ENCODE measurements at places on chromosomes 11 and 22.
A peak's percentile ranks its signal among the peaks of the same experiment; 100 is the strongest.

- H3K27me3 ChIP-seq = no peaks in the 10 kb centered on the region
- no peak for DNase-seq
- H3K4me3 ChIP-seq = no peak overlapping the region
- no peaks in the 10 kb centered on the region for H3K36me3 ChIP-seq
- no peak overlapping the region for H3K27ac ChIP-seq
- H3K4me1 ChIP-seq = no peaks in the 10 kb centered on the region
Measured at GRCh38 chr22:27347951-27348350, 453.6 kb downstream of the MN1 start.

- no peak overlapping the region for H3K4me3 ChIP-seq
- no peak overlapping the region for H3K27ac ChIP-seq
- H3K36me3 ChIP-seq = no peaks in the 10 kb centered on the region
- no peaks in the 10 kb centered on the region for H3K27me3 ChIP-seq
- no peak for DNase-seq
- H3K4me1 ChIP-seq = no peaks in the 10 kb centered on the region
Measured at GRCh38 chr22:17957204-17957603, 67.2 kb downstream of the MICAL3 start.

- no peak overlapping the region for H3K27ac ChIP-seq
- H3K4me3 ChIP-seq = no peak overlapping the region
- DNase-seq = no peak
- H3K36me3 ChIP-seq = no peaks in the 10 kb centered on the region
Measured at GRCh38 chr11:4181782-4182721, 87.5 kb downstream of the RRM1 start.

DNA sequence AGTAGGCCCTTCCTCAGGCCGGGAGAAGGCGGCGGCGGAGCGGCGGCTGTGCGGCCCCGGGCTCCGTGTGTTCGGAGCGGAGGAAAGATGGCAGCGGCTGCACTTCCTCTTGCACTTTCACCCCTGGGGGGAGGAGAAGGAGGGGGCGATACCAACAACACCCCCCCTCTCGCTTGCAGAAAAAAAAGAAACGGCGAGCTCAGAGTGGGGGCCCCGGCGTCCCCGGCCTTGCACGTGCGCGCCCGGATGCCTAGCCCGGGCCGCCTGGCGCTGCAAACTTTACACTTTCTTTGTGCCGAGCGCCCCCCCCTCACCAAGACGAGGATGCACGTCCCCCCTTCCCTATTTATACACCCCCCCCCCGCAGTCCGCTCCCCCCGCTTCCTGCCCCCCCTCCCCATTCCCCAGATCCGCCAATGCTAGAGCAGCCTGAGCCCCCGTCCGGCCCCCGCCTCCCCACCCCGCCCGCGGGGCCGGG, at the start of gene PATZ1:
TSS of gene PATZ1 (minus strand) at position 92 of the 478 bp plus-strand sequence. CDS start 744 bp downstream, outside the sequence.
- H3K36me3 ChIP-seq = no peaks in the 10 kb centered on the region
- no peaks in the 10 kb centered on the region for H3K27me3 ChIP-seq
- H3K27ac ChIP-seq = peak within 1 kb of the TSS; percentile 93
- H3K4me3 ChIP-seq = peak within 1 kb of the TSS; percentile 64
- peak; percentile 80 for DNase-seq

DNA sequence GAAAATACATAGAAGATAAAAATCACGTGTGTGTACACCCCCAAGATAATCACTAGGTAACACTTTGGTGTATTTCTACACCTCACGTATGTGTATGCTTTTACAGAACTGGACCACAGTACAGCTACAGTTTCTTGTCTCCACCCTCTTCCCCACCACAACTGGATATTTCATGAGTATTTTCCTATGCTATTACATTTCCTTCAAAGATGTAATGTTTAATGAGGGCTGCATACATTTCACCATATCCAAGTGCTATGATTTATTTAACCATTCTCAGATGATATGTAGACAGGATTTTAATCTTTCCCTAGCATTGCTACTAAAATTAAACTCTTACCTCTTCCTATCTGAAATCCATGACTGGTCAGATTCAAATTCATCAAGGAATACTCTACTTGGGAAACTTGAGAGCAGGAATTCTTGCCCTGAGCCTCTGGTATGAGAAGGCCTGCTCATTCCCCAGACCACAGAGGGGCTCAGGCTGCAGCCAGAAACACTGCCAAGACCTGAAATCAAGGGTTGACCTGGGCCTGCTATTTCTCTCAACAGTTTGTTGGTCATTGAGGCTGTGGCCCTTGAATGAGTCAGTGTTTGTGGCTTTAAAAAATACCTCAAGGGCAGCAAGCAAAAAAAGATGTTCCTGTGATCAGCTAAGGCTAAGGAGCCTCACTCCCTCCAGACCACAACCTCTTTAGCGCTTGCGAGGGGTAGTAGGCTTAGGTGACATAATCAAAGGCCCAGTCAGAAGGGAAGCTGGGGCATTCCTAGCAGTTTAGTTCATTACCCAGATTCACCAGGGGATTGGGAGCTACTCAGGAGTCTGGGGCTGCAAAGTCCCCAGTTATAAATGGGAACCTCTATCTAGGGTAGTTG, 55.5 kb downstream of the ABTB2 start:
- no peak overlapping the region for H3K27ac ChIP-seq
- H3K4me3 ChIP-seq = no peak overlapping the region
- no peak for DNase-seq
- no peaks in the 10 kb centered on the region for H3K36me3 ChIP-seq
- no peaks in the 10 kb centered on the region for H3K27me3 ChIP-seq
